CD4-positive, alpha-beta T cell (primary cell): ENCODE measurements at places on chromosomes 4 and X.

DNA sequence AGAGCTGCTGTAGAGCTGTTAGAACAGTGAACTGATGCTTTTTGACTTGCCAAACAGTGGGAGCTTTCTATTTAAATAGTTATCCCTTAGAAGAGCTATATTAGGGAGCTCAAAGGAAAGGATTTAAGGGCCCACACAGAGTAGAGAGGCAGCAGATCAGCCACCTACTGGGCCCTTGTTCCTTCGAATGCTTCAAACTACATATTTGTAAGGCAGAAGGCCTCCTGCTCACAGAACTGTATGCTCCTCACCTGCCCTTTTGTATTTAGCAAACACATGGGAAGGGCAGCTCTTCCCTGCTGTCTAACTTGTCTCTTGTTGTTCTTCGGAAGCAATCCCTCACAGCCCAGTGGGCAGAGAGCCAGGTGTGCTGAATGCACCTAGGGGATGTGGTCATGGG lies 38.0 kb downstream of the IL1RAPL1 start:
- no peaks in the 10 kb centered on the region for H3K4me1 ChIP-seq
- H3K4me3 ChIP-seq: no peak overlapping the region
- H3K27ac ChIP-seq: no peak overlapping the region
- no peaks in the 10 kb centered on the region for H3K27me3 ChIP-seq

- H3K27me3 ChIP-seq: no peaks in the 10 kb centered on the region
- no peak for DNase-seq
- no peaks in the 10 kb centered on the region for H3K36me3 ChIP-seq
- no peak overlapping the region for H3K27ac ChIP-seq
- H3K4me1 ChIP-seq: peaks cover 4% of the 10 kb centered on the region
Measured at GRCh38 chrX:135396566-135396965, 25.2 kb upstream of the SMIM10L2A start.

- H3K27me3 ChIP-seq: no peaks in the 10 kb centered on the region
- H3K4me1 ChIP-seq: no peaks in the 10 kb centered on the region
- H3K27ac ChIP-seq: no peak overlapping the region
- no peak for DNase-seq
- no peak overlapping the region for H3K4me3 ChIP-seq
- H3K36me3 ChIP-seq: no peaks in the 10 kb centered on the region
Measured at GRCh38 chrX:151981129-151981528, 6.7 kb upstream of the GABRE start.

- no peak for DNase-seq
- H3K4me1 ChIP-seq: no peaks in the 10 kb centered on the region
- H3K4me3 ChIP-seq: peak overlapping the region; percentile 11
- no peak overlapping the region for H3K27ac ChIP-seq
- H3K36me3 ChIP-seq: no peaks in the 10 kb centered on the region
Measured at GRCh38 chr4:118113220-118113619, 78.9 kb downstream of the NDST3 start.

DNA sequence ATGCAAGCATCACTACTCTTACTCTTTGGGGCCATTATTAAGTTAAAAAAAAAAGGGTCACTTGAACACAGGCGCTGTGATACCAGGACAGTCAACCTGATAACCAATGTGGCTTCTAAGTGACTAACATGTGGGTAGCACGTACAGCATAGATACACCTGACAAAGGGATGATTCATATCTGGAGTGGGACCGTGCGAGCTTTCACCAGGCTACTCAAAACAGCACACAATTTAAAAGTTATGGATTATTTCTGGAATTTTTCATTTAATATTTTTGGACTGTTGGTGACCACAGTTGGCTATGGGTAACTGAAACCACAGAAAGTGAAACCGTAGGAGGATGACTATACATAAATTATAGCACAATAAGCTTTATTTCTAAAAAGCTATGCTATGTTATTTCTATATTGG lies 113.8 kb upstream of the STIM2 start:
- no peak overlapping the region for H3K4me3 ChIP-seq
- no peaks in the 10 kb centered on the region for H3K4me1 ChIP-seq
- H3K27ac ChIP-seq: no peak overlapping the region
- peaks cover 8% of the 10 kb centered on the region for H3K36me3 ChIP-seq

DNA sequence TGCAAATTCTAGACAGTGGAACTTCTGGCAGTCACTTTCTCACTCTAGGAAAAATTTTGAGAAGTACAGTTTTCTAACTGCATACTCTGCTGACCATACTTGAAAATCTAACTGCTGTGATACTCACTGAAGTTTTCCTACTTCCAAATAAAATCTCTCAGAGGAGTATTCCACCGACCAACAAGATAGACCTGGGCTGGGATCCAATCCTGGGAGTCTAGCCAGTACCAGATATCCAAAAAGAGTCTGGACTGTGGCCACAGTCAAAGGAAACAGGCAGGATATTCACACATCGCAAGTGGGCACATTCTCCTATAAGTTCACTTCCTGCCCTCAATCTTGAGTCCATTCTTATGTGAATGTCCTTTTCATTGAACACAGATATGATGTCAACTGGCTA lies 1138.7 kb upstream of the PCDH7 start:
- H3K27ac ChIP-seq: no peak overlapping the region
- no peak for DNase-seq
- H3K27me3 ChIP-seq: no peaks in the 10 kb centered on the region

DNA sequence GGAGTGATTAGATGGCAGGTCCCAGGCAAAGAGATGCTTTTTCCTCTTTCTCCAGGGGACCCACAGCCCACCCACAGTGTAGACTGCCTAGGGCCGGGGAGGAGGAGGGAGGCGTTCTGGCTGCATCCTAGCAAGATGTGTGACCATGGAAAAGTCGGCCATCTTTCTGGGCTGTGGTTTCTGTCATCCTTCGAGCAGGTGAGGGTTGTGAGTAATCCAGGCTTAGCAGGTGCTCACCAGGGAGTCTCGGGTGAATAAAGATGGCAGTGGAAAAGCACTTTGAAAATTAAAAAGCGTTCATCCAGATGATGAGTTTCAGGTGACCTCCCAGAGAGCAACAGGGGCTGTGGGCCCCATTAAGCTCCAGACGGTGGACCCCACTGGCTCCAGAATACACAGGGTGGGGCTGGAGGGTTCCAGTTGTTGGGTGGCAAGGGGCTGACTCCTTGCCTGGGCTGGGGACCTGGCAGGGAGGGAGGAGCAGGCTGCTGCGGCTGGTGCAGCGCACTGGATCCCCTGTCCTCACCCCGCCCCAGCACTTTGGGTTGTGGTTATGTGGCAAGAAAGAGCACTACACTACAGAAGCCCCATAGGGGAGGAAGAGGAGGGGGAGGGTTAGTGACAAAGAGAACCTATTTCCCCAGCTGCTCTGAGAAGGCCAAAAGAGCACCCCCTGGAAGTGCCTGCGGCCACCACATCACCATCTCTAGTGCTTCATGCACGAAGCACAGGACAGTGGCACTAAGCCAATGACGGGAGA lies 23.7 kb downstream of the ELF4 start:
- DNase-seq: peak; percentile 85
- peak overlapping the region; percentile 67 for H3K4me3 ChIP-seq
- peak overlapping the region; percentile 29 for H3K27ac ChIP-seq
- H3K4me1 ChIP-seq: peaks cover 93% of the 10 kb centered on the region

DNA sequence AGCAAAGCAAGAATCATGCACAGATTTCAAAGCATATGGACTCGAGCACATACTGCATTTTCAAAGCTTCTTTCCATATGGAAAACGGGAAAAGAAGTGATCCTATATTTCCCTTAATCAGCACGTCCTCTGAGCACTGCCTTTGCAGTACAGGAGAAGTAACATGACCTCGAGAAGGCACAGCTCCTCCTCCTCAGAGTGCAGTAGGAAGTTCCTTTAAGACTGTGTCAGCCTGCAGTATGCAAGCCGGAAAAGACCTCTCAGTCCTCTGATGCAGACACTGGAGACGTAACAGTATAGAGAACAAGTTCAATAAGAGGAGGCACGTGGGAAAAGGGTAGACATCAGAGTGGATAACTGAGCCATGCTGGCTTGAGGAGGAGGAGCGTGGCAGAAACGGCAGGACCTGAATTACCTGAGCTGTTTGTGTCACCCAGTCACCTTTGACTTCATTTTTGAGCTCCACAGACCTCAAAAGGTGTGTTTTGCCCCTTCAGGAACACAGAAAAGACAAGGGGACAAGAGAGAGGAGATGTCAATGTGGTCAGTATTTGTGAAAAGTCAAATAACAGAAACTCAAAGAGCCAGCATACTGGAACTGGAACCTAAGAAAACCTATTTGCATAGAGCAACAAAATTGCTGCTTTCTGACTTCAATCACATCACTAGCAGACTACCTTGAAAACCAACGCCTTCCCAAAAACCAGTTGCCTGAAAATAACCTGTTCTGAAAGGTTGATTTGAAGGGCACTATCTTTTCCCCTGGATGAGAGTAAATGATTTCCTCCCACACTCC lies 20.8 kb downstream of the IRF2 start:
- peak overlapping the region; percentile 74 for H3K27ac ChIP-seq
- H3K36me3 ChIP-seq: peaks cover 21% of the 10 kb centered on the region
- peak; percentile 21 for DNase-seq
- H3K4me1 ChIP-seq: peaks cover 52% of the 10 kb centered on the region
- H3K4me3 ChIP-seq: no peak overlapping the region
- no peaks in the 10 kb centered on the region for H3K27me3 ChIP-seq

DNA sequence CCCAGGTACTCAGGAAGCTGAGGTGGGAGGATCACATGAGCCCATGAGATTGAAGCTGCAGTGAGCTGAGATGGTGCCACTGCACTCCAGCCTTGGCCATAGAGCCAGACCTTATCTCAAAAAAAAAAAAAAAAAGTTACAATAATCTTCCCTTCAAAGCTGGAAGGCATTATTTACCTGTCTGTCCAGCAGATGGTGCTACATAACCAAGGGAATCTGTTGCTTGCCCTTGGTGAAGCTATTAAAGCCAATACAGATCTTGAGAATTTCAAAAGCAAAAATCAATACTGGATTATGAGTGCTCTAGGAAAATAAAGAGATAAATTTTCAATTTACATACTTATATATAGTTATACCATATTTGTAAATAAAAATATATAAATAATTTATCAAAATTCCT lies 25.9 kb downstream of the PKD2 start:
- DNase-seq: peak; percentile 9
- no peaks in the 10 kb centered on the region for H3K4me1 ChIP-seq
- H3K27ac ChIP-seq: no peak overlapping the region
- no peak overlapping the region for H3K4me3 ChIP-seq
